NCI-H1694 (cell line): ENCODE measurements at places on chromosomes 4 and X.

GRCh38 chr4:77163641-77164040 is 6.6 kb downstream of the CCNG2 start:
- no peak for DNase-seq

- DNase-seq: no peak
Measured at GRCh38 chr4:40232610-40233009, 35.8 kb downstream of the RHOH start.

GRCh38 chrX:152733261-152733975 is at the start of the genes CSAG1 and MAGEA12:
CSAG1 (minus strand) TSS chrX:152733721; CDS start chrX:152732460, 1,261 bp downstream.
MAGEA12 (plus strand) TSS chrX:152733757; CDS start chrX:152736162, 2,405 bp downstream.
- DNase-seq: peak; percentile 75

DNA sequence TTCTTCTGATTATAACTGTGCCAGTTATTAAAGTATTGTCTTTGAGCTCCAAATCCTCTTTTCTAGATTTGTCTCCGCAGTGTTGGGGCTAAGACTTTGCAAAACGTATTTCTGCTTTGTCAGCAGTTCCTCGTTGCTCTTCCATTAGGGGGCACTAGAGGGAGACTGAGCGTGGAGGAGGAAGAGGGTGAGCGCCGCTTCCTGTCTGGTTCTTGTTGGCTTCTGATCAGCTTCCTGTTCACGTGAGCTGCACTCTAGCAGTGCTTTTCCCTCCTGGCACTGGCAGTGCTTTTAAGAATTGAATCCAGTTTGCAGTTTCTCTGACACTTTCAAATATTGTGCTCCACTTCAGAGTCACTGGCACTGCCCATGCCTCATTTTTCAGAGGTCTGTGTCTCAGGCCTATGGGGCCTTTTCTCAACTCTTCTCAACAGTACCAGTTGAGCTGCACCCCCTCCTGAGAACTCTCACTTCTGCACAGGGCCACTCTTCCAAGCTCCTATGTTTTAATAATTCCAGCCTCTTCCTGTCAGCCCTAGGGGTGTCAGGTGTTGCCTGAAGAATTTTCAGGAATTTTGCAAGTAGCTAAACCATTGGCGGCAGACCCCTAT is 54.4 kb upstream of the LCORL start:
- no peak for DNase-seq

GRCh38 chr4:152351080-152351479 is 184.8 kb downstream of the FBXW7 start:
- no peak for DNase-seq

GRCh38 chr4:54318904-54319303 is 89.8 kb downstream of the PDGFRA start:
- no peak for DNase-seq

GRCh38 chrX:148500423-148501385 is at the start of gene AFF2:
AFF2 (plus strand) TSS chrX:148500617; CDS start chrX:148501098, 481 bp downstream.
- no peak for DNase-seq

- no peak for DNase-seq
Measured at GRCh38 chr4:85967872-85968271, 392.0 kb downstream of the MAPK10 start.

DNA sequence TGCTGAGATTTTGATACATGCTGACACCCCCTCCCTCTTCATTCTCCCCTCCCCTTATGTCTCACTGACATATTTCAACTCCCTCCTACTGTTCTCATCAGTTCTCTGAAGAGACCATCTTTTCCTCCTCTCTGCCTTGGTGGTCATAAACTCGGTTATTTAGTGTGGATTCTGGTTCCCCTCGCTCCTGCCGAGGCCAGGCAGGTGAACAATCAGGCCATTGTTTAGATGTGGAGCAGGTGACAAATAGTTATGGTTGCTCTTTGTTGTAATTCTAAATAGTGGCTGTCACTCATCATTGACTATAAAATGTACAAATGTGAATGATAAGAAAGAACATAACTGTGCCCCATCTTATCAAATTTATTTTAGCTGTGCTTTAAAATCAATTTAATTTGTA is 324.6 kb downstream of the BCOR start:
- no peak for DNase-seq

GRCh38 chr4:102217345-102217744 is 127.9 kb downstream of the SLC39A8 start:
- DNase-seq: no peak

DNA sequence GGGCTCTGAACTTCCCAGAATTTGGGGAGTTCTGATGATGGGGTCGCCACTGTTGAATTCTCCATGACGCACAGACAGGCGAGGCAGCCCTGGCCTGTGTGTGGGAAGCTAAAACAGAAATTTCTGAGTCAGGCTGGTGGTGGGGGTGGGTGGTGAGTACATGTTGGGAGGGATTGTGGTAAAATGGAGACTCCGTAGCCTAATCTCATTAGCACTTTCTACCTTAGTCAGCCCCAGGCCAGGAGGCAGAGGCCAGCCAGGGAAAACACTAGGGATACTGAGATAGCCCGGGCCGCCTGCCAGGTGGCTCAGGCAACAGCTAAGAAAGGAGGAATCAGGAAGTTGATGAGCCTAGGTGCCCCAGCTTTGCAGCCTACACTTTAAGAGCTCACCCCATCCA is 39.3 kb upstream of the NHSL2 start:
- no peak for DNase-seq

DNA sequence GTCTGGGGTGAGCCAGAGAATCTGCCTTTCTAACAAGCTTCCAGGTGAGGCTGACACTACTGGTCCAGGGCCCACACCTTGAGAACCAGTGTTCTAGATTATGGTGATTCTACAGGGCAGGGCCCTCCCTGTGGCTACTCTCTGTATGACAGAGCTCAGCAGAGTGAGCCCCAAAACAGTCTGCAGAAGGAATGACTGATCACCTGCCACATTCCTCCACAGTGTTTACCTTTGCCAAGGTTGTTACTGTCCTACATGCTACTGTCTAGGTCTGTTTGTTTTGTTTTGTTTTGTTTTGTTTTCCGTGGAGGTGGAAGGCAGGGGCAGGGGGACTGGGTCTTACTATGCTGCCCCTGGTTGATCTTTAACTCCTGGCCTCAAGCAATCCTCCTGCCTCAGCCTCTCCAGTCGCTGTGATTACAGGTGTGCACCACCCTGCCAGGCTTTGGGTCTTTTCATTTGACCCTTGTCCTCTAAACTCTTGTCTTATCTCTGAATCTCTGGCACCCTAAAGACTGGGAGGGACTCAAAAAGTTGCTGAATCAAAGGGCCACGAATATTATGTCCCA is 45.1 kb downstream of the MAP7D2 start:
- DNase-seq: no peak

DNA sequence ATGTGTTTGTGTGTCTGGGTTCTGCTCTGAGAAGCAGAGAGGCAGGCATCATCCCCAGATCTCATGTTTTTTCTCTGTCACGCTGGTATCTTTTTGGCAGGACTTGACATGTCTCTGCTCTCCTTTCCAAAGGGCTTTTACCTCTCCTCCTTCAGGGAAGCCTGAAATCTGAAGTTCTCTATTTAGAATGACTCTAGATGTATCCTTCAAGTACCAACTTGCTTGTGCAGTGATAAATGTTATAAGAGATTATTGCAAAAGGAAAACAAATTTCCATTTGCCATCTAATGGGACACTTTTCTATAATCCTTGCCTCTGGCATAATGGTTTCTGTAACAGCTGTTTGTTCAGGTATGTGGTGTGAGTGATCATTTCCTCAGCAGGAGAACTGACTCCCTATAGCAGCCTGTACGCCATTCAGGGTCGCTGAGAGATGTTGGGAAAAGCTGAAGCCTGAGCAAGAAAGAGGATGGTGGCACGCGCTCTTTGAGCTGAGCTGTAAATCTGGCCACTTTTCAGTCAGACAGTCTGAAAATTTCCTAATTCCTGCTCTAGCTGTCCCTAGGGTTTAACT is 72.5 kb downstream of the CNGA2 start:
- DNase-seq: no peak

DNA sequence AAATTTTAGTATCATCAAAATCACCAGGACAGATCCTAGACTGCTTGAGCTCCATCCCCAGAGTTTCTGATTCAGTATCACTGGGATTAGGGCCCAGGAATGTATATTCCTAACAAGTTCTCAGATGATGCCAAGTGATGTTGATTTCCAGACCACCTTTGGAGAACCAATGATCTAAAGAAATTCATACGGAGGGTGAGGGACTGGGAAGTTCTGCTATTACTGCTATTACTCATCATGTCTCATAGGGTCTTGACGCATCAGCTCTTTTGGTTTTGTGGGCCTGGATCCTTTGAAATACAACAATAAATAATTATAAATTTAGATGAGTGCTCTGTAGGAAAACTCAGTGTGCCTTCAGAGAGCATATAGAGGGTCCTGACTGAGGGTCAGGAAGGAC is 59.8 kb upstream of the LGI2 start:
- DNase-seq: no peak

DNA sequence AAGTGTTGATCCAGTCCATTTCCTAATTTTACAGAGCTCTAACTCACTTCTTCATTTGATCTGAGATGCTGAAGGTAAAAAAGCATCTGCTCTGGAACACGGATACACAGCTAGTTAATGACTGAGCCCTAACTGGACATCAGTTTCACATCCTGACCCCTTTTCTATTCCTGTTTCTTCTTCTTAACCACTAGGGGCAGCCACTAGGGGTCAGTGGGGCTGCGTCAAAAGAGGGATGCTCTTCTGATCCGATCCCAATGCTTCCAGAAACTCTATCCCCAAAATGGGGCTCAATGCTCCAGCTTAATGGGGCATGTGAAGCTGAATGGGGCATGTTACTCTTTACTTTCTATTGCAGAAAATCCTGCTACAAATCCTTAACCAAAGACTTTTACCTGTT is 33.4 kb upstream of the PHKA2 start:
- DNase-seq: no peak

GRCh38 chr4:81214881-81215868 is at the start of gene PRKG2:
PRKG2 (minus strand) TSS chr4:81215222; CDS start chr4:81205047, 10,175 bp downstream.
- peak; percentile 30 for DNase-seq

DNA sequence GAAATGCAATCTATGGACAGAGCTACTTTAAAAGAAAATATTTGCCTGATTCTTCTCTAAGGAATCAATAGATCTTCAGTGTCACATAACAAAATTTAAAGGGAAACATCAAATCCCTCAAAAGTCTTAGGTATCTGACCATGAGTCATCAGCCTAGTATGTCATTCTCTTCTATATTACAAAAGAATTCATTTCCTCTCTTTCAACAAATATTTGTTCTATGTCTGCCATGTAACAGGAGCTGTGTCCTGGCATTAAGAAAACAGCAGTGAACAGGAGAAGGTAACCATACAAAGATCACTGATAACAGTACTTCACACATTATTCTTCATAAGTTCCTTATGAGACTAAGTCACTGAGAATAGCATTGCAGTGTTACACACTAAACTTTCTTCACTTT is 243.6 kb upstream of the DKK2 start:
- DNase-seq: no peak

DNA sequence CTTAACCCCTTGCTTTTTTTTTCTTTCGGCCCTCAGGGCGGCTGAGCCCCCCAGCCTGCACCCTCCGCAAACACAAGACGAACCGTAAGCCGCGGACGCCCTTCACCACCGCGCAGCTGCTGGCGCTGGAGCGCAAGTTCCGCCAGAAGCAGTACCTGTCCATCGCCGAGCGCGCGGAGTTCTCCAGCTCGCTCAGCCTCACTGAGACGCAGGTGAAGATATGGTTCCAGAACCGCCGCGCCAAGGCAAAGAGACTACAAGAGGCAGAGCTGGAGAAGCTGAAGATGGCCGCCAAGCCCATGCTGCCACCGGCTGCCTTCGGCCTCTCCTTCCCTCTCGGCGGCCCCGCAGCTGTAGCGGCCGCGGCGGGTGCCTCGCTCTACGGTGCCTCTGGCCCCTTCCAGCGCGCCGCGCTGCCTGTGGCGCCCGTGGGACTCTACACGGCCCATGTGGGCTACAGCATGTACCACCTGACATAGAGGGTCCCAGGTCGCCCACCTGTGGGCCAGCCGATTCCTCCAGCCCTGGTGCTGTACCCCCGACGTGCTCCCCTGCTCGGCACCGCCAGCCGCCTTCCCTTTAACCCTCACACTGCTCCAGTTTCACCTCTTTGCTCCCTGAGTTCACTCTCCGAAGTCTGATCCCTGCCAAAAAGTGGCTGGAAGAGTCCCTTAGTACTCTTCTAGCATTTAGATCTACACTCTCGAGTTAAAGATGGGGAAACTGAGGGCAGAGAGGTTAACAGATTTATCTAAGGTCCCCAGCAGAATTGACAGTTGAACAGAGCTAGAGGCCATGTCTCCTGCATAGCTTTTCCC is 3.4 kb downstream of the MSX1 start:
- DNase-seq: no peak

DNA sequence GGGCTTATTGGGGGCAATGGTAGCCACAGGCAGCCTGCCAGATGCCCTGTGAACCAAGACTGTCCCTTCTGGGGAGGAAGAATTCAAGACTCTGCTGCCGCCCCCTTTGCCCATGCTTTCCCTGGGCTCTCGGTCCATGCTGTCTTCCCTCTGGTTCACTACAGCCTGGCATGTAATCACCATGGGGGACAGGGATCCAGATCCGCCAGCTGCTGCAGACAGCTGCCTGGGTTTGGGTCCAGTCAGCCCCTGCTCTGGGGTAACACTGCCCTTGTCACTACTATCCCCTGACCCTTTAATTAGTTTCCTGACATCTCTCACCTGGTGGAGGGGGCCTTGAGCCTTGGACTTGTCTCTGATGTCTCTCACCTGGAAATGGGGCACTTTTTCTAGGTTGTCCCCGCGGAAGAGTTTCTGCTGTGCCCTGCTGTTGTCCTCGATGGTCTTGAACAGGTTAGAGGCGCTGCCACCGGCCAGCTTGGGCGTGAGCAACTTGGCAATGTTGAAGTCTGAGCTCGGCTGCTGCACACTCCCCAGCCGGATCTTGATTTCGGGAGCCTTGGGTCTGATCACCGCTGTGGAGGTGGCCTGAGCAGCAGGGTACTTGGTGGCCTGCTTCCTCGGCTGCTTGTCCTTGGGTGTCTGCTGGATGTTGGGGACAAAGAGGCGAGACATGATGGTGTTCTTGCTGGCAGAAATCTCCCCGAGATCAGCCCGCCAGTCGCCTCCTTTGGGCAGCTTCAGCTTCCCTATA is 6.4 kb downstream of the C4orf54 start:
- no peak for DNase-seq

GRCh38 chr4:84804136-84804535 is 162.4 kb downstream of the WDFY3 start:
- peak; percentile 27 for DNase-seq

GRCh38 chrX:154855256-154855655 is 20.8 kb upstream of the SMIM9 start:
- DNase-seq: no peak

- DNase-seq: no peak
Measured at GRCh38 chr4:156109943-156110900, 156.6 kb upstream of the CTSO start.

- DNase-seq: no peak
Measured at GRCh38 chr4:112550728-112551127, 34.7 kb upstream of the NEUROG2 start.

DNA sequence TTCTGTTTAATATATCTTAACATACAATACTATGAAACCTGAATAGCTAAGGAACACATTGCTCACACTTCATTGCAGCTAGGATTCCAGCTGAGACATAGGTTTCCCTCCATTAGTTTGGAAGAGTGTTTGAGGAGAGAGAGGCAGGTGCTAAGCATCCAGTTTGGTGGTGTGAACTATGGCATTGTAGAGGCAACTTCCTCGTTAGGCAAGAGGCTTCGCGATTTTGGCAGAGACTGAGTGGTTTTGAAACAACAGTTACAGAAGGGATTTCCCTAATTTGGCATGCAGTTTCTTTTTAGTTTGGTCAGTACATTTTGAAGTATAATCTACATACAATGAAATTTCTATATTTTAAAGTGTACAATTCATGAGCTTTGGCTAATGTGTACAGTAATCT is 117.1 kb upstream of the BMP3 start:
- no peak for DNase-seq

GRCh38 chrX:37813570-37813969 is 33.7 kb downstream of the CYBB start:
- no peak for DNase-seq
